ENCODE measurements at places on chromosomes 5 and 9. TPM values are rescaled to one million over a fixed set of nuclear protein-coding genes. Genes with fewer than 3 reads are reported as not detected.

Gene ORM2
- not detected for total RNA-seq

Gene CCDC112
- total RNA-seq: 7.3 TPM

Gene GADD45G
- total RNA-seq: 0.67 TPM

Gene ARL10
- 7.7 TPM for total RNA-seq
